ENCODE measurements at places on chromosomes 16 and 17.

DNA sequence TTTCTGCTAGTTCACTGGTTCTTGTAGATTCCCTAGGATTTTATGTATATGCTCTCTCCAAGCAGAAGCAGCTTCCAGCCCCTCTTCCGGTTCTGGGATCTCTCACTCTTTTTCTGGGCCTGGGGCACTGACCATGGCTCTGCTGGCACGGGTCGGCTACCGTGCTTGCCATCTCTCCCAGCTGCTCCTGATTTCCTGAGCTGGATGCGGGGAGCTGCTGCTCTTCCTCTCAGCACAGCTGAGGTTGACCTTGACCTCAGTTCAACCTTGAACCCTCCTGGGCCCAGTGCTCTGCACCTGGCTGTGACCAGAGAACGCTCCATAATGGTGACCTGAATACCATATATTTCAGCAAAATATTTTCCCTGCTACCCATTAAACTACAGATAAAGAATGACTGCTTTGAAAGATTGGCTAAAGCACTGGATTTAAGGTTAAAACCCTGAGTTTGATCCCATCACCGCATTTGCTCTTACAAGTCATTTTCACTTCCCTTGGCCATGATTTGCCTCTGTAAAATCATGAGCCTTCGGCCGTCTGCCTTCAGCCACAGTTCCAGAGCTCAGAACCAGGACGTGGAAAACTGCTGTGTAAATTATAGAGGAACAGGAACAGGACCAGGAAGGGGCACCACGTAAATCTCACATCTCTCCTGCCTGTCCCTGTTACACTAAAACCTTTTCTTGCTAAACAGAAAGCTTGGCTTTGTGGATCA is 130.8 kb upstream of the CHMP6 start:
- no peak for DNase-seq

DNA sequence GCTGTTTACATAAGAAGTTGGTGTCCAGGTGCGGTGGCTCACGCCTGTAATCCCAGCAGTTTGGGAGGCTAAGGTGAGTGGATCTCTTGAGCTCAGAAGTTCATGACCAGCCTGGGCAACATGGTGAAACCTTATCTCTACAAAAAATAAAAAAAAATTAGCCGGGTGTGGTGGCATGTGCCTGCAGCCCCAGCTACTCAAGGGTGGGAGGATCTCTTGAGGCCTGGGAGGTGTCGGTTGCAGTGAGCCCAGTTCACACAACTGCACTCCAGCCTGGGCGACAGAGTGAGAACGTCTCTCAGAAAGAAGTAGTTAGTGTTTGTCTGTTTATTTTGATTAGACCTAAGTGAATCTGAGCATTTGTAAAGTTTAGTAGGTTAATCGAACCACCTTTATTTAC is 12.8 kb downstream of the DDX19A start:
- no peak for DNase-seq

DNA sequence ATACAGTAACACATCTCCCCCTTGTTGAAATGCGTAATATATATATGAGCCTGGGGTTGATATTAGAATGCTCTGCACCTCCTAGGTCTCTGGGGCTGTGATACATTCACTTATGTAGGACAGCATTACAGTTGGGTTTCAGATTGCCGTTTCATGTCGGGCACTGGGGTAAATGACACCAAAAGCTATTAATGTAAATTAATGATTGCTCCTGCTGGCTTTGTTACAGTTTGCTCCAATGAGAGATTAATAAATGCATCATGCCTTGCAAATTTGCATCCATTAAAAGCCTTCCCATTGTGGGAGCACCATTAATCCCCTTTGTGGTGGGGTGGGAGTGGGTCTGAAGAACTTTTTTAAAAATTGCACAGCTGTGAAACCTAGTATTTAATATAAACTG is 584.4 kb upstream of the EEF2KMT start:
- no peak for DNase-seq

- no peak for DNase-seq
These were observed 75.4 kb upstream of the RBL2 start for GRCh38 chr16:53358884-53359283.

DNA sequence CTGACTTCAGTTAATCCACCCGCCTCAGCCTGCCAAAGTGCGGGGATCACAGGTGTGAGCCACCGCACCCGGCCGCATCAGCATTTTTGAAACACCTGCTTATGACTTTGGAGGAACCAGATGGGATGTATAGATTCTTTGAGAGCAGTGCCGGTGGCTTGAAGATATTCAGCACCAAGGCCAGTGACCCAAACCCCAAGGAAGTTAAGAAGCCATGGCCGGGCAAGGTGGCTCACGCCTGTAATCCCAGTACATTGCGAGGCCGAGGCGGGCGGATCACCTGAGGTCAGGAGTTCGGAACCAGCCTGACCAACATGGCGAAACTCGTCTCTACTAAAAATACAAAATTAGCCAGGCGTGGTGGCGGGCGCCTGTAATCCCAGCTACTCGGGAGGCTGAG is 43.9 kb downstream of the TRARG1 start:
- DNase-seq: no peak

DNA sequence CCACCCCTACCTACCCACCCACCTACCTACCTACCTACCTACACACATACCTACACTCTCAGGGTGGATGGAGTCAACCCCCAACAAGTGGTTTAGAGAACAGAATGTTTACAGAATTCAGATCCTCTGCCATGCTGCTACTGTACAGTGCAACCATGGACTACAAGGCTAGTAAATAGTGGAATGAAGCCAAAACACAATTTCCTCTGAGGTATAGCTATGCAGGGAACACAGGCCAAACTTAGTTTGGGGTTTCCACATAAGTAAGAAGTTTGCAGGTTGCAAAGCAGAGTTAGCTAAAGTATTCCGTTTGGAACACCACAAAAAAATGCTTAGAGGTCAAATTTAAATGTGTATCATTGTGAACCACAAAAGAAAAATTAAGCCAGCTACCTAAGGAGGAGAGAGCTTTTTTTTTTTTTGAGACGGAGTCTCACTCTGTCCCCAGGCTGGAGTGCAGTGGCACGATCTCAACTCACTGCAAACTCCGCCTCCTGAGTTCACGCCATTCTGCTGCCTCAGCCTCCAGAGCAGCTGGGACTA is 2.7 kb upstream of the AP1G1 start:
- DNase-seq: no peak

DNA sequence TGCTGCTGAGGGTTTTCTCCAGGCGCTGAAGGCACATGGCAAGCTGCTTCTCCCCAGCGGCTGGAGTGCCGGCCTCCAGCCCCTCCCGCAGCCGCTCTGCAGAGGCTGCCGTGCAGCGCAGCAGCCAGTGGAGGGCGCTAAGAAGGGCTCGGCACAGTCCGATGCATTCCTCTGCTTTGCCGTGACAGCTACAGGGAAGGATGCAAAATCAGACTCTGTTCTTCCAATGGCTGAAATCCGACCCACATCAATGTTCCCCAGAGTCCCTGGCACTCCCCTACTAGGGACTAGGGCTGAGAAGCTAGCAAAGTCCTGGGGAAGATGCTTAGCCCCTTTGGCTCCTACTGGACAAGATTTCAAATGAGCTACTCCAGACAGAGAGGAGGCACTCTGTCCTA is 19.0 kb downstream of the MED24 start:
- no peak for DNase-seq

DNA sequence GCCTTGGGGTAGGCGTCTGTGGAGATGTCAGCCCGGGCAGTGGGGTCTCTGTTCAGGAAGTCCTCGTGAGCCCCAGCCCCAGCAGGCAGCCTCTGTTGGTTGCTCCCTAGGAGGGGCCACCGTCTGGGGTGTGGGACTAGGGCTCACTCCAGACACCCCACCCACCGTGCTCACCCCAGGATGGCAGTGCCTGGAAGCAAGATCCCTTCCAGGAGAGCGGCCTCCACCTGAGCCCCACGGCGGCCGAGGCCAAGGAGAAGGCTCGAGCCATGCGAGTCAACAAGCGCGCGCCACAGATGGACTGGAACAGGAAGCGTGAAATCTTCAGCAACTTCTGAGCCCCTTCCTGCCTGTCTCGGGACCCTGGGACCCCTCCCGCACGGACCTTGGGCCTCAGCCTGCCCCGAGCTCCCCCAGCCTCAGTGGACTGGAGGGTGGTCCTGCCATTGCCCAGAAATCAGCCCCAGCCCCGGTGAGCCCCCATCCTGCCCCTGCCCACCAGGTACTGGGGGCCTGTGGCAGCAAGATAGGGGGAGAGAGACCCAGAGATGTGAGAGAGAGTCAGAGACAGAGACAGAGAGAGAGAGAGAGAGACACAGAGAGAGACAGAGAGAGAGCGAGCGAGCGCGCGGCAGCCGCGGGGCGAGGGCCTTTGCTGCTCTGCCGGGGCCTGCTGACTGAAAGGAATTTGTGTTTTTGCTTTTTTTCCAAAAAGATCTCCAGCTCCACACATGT is 9.8 kb downstream of the NTHL1 start:
- DNase-seq: no peak

GRCh38 chr17:7590743-7591142 is 849 bp upstream of the SOX15 start:
- DNase-seq: no peak

DNA sequence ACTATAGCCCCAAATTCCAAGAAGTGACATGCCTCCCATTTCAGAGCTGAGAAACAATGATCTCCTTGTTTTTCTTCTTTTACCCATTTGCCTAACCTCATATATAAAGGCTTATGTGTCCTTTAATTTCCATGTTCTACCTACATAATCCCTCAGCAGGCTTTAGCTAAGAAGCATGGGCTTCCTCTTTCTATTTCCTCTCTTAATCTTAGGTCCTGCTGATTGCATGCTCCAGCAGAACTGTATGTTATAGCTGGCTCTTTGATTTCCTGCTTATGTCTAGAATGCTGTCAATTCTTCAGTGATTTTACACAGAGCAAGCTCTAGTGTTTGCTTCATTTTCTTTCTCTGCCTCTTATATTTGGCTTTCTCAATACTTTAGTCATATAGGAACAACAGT is 151.7 kb upstream of the COX10 start:
- DNase-seq: no peak

DNA sequence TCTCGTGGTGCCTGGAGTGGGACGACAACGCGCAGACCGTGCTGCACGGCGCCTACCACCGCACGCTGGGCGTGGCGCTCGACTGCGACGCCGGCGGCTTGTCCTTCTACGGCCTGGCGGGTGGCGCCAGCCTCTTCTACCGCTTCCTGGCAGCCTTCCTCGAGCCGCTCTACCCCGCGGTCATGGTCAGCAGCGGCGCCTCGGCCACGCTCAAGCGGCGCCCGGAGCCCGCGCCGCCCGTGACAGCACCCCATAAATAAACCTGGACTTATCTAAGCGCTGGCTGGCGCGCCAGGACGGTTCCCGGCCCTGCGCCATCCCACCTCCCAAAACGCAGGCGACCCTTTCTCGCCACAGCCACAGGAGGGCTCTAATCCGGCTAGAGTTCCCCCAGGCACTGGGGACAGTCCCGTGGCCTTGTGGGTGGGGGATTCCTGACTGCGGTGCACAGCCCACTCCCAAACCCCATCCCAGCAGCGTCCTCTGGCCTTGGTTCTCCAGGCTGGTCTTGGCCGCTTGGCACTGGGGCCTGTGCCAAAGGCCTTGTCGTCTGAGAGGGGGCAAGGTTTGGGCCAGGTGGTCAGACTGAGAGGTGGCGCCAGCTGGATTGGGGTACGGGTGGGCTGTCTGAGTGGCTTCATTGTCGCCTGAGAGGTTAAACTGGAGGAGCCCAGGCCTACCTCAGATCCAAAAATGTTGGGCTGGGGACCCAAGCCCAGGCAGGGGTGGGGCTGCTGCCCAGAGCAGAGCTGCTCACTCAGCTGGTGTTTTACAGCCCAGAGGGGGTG is 10.1 kb upstream of the SLC16A5 start:
- DNase-seq: peak; percentile 35

DNA sequence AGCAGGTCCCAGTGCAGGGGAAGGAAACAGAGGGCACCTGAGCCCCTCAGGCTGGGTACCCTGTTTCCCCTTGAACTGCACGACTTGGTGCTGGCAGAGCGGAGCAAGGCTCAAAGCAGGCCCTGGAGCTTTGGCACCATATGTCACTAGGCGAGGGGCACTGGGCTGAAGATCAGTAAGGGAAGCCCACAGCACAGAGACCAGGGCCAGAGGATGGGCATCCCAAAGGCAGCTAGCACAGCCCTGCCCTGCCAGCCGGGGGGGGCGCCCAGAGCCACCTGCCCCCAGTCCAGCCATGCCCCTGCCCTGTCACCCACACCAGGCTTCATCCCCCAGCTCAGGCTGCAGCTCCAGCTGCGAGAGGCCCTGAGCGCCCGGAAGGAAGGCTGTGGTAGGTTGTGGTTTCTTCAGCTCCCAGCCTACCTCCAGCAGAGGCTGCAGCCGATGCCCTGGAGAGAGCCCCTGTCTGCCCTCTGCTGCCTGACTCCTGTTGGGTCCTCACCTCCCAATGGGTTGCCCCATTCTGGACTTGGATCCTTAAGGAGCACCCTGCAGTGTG is 10.9 kb downstream of the NHERF1 start:
- DNase-seq: no peak

GRCh38 chr17:63041251-63041650 is 75.2 kb downstream of the TANC2 start:
- no peak for DNase-seq

DNA sequence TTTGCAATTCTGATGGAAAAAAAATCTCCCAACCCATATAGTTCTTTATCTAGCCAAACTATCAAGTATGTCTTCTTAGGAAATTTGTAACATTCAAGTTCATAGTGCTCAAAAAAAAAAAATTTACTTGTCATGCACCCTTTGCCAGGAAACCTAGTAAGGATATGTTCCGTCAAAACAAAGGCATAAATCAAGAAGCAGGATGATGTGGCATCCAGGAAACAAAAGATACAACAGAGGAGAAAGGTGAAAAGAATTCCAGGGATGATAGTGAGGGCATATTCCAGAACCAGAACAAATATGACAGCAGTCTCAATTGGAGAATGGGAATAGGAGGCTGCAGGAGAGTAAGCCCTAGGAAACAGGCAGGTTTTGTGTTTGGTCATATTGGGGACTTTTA is 104.6 kb downstream of the SPAG9 start:
- DNase-seq: no peak

DNA sequence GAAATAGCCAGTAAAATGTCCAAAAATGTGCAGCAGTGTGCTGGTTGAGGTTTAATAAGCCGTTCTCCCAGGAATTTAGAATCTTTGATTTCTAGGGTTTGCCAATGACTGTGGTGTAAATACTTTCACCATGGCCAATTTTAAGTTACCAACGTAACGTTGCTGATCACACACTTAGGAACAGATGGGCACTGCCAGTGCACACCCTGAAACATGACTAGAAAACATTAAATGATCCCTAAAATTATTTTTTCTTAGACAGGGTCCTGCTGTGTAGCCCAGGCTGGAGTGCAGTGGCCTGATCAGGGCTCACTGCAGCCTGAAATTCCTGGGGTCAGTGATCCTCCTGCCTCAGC is 3.2 kb downstream of the CA5A start:
- no peak for DNase-seq

- DNase-seq: no peak
These were observed 178.2 kb downstream of the SALL1 start for GRCh38 chr16:50972876-50973275.

DNA sequence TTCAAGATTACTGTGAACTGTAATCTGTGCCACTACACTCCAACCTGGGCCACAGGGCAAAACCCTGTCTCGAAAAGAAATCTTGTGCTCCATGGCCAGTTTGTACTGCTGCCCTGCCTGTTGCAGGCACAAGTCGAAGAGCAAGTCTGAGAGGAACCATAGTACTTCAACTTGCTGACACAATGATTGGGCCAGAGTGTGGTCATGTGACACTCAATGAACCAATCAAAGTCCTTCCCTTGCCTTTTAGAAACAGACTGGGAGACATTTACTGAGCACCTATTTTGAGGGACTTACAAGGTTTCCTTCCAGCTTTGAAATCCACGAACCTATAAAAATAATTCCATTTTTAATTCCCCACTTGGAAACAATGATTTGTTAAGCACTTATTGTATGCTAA is 39.8 kb upstream of the TMC5 start:
- no peak for DNase-seq

Measured in activated T-cell treated with anti-CD3 and anti-CD28 coated beads for 24 hours (primary cell).